AG20443 (cell line): ENCODE measurements at places on chromosomes 6 and 20.

GRCh38 chr20:4867051-4867450, 134.3 kb downstream of the SLC23A2 start:
- DNase-seq = no peak

DNA sequence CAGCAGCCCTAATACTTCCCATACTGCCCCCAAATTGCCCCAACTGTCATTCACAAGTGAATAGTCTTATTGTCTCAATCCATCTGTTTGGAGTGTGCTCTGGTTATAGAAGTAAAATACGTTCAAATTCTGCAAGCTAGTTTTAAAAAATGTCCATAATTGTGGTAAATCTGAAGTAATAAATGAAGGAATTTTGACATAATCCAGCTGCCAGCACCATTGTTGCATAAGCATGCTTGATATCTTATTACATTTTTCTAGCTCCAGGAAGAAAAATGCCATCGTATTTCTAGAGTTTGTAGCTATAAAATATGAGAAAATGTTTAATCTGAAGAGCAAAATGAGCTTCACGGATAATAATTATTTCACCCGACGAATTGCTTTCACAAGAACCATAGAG, 664.7 kb downstream of the RFPL4B start:
- DNase-seq = peak; percentile 14

DNA sequence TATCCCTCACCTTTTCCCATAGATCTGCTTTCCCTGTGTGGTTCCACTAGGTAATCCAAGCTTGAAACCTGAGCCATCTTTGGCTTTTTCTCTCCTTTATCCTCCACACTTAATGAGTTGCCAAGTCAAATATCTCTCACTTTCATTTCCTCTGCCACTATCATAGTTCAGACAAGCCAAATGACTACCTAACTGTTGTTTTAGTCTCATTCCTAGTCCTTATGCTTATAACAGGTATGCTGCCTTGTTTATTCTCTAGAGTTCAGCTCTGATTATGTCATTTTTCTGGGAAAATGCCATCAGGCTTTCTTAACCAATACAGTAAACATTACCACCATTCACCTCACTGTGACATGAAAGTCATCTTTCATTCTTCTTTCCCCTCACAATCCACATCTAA, 6.5 kb downstream of the EFHC1 start:
- no peak for DNase-seq

- DNase-seq = peak; percentile 71
Measured at GRCh38 chr6:137013031-137013430, 31.7 kb downstream of the IL20RA start.

DNA sequence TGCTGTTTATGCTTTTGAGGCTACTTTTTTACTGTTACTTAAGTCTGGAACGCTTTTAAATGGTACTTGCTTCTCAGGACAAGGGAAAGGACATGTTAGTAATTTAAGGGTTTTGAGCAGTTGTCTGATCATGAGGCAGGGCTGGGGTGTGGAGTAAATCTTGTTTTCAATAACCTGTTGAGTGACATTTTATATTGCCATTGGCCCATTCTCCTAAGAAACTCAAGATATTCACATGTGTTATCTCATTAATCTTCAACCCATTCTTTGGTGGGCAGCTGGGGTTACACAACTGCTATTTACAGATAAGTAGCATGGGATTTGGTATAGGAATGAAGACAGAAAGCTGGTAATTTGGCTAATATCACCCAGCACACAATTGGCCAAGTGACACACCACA, 44.6 kb upstream of the IL17A start:
- no peak for DNase-seq

- no peak for DNase-seq
Measured at GRCh38 chr6:10389739-10390494, 25.0 kb downstream of the TFAP2A start.

GRCh38 chr6:47097092-47097945, 55.2 kb upstream of the ADGRF1 start:
- peak; percentile 87 for DNase-seq

GRCh38 chr20:50992336-50992732, 30.6 kb downstream of the KCNG1 start:
- DNase-seq = no peak

DNA sequence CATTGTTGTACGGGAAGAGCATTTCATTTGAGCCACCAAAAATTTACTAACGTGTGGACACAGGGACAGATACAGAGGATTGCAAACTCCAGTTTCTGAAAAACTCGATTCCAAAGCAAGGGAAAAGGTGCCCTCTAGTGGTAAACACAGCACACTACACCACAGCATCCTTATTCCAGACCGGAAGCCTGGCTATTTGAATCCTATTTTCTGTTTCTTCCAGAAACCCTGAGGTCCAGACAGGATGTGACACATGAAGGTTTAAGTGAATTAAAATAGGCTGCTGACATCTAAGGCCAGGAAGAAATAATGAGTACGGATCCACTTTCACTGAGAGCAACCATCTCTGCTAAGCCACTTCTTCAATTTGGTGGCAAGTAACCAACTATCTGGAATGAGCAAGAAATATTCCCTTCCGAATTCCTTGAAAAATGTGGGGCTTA, 31.8 kb upstream of the GMPR start:
- peak; percentile 81 for DNase-seq

- DNase-seq = no peak
Measured at GRCh38 chr6:10310826-10311225, 104.0 kb downstream of the TFAP2A start.

- DNase-seq = no peak
Measured at GRCh38 chr20:20487811-20488210, 119.9 kb downstream of the INSM1 start.

DNA sequence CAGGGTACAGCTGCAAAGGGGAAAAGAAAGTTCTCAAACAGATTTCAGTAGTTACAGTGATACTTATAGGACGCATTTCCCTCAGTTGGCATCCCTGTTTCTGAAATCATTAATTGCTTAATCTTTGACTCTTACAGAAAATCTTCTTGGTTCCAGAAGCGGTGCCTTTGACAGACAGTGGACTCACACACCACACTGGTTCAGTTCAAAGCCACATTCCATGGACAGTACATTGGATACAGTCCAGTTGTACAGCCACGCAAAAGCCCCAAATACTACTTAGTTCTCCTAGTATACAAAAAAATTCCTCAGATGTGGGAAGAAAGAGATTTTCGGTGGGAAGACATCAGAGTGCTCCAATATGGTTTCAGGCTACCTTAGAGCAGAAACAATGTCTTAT, 460.4 kb downstream of the PRKN start:
- DNase-seq = no peak

DNA sequence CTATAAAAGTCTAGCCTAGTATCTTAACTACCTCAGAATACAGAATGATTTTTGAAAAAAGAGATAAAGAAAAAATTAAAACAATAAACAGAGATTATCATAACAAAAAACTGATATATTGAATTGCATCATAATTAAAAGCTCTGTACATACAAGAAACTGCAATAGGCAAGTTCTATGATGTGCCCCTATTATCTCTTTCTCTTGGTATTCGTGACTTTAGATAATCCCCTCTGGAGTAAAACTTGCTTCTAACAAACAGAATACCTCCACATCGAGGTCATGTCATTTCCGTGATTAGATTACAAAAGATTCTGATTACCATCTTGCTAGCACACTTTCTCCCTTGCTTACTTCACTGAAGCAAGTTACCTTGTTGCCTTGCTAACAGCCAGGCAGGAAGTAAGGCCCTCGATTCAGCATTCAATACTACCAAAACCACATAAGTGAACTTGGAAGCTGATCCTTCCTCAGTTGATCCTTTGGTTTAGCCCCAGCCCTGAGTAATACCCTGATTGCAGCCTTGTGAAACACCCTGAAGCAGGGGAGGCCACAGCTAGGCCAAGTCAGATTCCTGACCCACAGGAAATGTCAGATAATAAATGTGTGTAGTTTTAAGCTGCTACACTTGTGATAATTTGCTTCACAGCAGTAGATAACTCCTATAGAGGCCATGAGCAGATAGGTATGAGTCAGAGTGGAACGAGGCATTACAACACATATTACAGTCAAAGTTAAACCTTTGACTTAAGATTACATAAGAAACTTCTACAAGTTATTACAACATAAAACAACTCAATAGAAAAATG, 53.7 kb upstream of the TMX4 start:
- DNase-seq = peak; percentile 16

DNA sequence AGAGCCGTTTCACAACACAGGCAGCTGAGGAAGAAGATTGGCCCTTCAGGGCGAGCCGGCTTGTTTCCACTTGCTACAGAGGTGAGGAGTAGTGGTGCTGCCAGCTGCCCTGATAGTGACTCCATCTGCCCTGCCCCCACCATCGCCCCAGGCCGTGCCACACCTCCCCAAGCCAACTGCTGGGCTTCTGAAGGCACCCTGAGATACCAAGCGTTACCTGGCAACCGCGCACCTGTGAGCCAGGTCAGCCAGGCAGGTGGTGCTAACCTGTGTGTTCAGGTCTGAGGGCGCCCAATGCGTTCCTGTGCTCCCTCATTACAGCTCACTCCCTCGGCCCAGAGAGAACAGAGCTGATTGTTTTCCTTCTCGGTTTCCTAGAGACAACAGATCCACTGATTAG, 299.1 kb upstream of the ID4 start:
- DNase-seq = no peak

DNA sequence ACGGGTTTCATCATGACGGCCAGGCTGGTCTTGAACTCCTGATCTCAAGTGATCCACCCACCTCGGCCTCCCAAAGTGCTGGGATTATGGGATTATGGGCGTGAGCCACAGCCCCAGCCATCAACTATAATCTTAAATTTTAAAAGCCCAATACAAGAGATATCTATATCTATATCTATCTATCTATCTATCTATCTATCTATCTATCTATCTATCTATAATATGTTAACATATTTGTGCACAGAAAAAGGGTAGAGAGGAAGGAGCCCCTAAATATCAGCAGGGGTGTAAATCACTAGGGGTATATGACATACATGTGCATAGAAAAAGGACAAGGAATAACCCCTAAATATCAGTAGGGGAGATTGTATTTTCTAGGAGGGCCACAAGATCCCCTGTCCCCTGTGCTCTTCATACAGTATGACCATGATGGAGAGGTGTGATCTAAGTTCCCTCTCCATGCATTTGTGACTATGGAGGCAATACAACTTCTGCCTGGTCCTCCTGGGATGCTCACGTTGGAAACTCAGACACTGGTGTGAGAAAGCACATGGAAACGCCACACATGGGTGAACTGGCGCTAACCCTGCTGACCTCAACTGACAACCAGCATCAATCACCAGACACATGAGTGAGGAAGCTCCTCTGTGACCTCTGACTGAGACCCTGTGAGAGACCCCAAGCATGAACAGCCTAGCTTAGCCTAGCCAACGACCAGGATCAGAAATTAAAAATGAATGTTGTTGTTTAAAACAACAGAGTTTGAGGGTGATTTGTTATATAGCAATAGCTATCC, 1.2 kb upstream of the SPATS1 start:
- no peak for DNase-seq

DNA sequence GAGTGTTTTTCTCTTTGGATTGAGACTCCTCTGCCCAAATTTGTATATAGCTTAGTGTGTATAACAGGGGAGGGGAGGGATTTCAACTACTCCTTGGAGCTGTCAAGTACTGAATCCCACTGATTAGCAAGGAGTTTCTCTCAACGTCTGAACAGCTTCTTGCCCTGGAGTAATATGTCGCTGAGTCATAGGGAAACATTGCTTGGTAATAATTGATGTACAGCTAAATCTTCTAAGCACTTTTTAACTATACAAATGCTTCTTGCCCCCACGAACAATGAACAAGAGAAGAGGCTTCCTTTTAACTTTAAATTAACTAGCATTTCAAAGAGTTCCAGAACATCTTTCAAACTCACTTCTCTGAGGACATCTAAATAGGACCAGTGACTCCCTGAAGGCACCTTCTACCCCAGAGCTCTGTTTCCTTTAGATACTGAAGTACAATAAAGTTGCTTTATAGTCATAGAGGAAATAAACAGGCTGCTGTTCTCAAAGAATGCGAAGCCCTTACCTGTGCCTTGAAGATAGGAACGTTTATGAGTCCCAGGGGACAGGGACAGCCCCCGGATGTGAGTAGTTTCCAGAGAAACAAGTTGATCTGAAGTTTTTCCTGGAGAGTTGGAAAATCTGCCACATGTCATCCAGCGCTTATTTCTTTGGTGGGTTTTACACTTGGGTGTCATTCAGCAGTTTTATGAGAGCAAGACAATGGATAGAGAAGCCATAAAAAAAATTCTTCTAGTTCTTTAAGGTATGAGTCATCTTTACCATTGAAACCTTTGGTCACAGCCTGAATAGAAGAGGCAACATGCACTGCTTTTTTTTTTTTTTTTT, 462.5 kb upstream of the BTBD3 start:
- peak; percentile 48 for DNase-seq

DNA sequence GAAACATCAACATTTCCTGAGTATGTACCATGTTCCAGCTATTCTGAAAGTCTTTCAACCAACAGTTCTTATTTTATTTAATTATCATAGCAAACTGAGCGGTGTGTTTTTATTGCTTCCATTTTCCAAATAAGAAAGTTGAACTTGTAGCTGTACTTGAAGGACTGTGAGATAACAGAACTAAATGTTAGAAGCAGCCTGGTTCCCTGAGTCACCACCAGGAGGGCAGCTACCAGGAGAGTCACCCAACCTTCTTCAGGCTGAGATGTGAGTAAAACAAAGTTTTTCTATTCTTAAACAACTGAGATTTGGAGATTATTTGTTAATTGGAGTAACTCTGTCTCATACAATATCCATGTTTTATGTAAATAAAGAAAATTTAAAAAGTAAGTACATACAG, 403.4 kb downstream of the PKHD1 start:
- DNase-seq = no peak

DNA sequence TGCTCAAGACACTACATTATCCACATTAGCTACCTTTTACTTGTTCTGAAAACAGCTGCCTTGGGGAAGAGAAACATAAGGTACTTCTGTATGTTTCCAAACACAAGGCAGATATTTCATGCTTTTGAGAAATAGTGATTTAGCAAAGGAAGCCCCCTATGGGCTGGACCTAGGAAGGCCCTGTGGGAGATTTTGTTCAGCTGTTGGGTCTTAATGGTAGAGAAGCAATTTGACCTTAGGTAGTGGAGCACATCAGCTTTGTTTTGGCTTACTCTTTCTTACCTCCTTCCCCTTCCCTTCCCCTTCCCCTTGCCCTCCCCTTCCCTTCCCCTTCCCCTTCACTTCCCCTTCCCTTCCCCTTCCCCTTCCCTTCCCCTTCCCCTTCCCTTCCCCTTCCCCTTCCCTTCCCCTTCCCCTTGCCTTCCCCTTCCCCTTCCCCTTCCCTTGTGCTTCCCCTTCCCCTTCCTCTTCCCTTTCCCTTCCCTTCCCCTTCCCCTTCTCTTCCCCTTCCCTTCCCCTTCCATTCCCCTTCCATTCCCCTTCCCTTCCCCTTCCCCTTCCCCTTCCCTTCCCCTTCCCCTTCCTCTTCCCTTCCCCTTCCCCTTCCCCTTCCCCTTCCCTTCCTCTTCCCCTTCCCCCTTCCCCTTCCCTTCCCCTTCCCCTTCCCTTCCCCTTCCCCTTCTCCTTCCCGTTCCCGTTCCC, 84.6 kb downstream of the ANKS1A start:
- DNase-seq = no peak
